Epithelial cell of prostate (primary cell): ENCODE measurements at places on chromosomes 3 and 15.

- no peak for DNase-seq
Measured at GRCh38 chr3:42663581-42664437, 10.3 kb downstream of the ZBTB47 start.

GRCh38 chr3:19274576-19274975 lies 126.3 kb downstream of the KCNH8 start:
- DNase-seq = no peak

GRCh38 chr3:120341658-120342346 lies 7.4 kb downstream of the LRRC58 start:
- DNase-seq = no peak

GRCh38 chr3:33425453-33425852 lies 14.8 kb downstream of the UBP1 start:
- DNase-seq = no peak

- DNase-seq = no peak
Measured at GRCh38 chr3:128648940-128649663, 1.5 kb downstream of the RPN1 start.

- no peak for DNase-seq
Measured at GRCh38 chr3:126542340-126543241, 16.1 kb downstream of the C3orf22 start.

GRCh38 chr15:68989541-68990230 lies 24.8 kb upstream of the NOX5 start:
- no peak for DNase-seq

DNA sequence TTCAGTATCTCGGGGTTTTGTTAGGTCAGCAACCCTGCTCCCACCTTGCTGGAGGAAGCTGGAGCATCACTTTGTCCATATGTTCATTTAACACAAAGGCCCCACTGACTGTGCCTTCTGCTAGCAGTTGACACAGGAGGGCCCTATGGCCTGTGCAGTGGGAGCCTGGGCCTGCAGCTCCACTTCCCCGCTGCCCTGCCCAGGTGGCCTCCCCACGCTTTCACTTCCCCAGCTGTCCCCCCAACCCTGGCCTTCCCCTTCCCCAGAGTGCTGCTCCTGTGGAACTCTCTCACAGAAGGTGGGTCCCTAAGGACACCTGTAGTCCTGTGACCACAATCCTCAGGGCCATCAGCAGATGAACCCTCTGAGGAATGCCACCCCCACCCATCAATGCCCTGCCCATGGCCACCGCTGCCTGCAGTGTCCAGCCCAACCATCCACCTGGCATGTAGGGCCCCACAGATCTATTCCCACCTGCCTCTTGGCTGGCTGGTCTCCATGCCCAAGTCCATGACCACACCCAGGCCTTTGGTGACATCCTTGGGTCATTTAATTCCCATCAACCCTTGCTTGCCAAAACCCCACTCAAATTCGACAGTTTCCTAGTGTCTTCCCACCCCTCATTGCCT lies 13.5 kb downstream of the TBC1D21 start:
- no peak for DNase-seq

GRCh38 chr15:40921949-40922607 lies 7.1 kb upstream of the DLL4 start:
- DNase-seq = no peak

DNA sequence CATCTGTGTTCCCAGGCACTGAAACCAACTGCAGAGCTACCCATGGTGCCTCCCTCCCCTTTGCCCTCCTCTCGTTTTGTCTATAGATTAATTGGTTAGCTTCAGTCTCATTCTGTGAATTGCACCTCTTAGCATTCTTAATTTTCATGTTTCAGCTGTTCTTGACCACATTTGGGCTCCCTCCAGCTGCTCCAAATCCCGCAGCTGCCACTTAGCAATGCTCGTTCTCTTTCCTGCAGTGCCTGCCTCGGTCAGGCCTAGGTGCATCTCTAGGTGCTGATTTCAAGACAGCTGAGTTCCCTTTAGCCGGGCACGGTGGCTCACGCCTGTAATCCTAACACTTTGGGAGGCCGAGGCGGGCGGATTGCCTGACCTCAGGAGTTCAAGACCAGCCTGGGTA lies 47.0 kb upstream of the SMAD3 start:
- DNase-seq = no peak

DNA sequence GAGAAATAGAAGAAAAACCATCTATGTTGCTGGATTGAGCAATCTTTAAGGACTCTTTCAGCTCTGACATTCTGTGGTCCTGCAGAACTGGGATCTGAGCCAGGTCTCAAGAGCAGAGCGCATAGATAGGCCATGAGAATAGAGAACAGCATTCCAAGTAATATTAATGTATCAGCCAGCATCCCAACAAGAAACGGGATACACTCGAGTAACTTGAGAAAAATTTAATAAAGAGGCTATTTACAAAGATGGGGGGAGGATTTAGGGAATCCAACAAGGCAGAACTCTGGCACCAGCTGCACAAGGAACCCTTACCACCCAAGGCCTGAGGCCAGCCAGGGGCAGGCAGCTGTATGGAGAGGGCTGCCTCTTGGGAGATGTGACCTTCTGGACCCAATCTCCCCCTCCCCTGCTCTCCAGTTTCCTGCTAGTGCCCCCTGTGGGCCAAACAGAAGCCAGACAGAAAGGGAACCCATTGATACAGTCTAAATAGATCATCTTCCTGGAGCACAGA lies 8.2 kb downstream of the TMOD2 start:
- no peak for DNase-seq

DNA sequence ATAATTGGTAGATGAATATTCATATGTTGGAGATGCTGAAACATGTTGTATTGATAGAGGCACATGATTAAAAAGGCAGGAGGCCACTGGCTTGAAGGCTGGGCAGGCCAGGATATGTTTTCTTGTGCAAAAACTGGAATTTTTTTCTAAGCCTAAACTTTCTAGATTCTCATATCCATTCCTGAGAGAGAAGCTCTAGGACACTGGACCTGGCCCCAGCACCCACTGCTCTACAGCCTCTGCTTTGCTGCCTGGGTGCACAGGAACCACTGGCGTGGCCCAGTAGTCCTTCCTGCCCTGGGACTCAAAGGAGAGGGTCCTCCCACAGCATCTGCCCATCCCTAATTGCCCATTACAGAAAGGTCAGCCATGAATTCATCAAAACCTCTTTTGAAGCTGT lies 58.1 kb upstream of the APEH start:
- no peak for DNase-seq

- DNase-seq = no peak
Measured at GRCh38 chr3:144957398-144958101, 985.9 kb downstream of the DIPK2A start.

DNA sequence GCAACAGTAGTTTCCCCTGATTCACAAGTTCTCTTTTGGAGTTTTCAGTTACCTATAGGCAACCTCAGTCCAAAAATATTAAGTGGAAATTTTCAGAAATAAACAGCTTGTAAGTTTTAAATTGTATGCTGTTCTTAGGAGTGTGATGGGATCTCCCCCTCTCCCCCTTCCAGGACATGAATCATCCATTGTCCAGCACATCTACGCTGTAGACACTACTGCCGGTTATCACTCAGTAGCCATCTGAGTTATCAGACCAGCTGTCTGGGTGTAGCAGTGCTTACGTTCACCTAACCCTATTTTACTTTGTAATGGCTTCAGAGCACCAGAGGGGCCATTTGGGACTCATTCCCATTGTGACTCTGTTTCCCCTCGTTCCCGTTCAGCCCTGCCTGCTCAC lies 96.7 kb upstream of the PLXNA1 start:
- DNase-seq = no peak

- DNase-seq = no peak
Measured at GRCh38 chr15:67564968-67565345, 22.5 kb downstream of the MAP2K5 start.

DNA sequence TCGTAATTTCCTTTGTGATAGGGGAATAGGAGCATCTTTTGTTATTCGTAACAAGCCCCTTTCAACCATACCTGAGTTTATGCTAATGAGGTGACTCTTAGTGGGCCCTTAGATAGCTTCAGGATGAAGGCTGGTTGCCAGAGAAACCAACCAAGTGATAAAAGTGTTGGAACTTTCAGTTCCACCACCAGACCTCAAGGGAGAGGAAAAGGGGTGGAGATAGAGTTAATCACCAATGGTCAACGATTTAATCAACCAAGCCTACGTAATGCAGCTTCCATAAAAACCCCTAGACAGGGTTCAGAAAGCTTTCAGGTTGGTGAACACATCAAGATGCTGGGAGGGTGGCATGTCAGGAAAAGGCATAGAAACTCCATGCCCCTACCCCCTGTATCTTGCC lies 33.0 kb downstream of the HERC1 start:
- DNase-seq = no peak

DNA sequence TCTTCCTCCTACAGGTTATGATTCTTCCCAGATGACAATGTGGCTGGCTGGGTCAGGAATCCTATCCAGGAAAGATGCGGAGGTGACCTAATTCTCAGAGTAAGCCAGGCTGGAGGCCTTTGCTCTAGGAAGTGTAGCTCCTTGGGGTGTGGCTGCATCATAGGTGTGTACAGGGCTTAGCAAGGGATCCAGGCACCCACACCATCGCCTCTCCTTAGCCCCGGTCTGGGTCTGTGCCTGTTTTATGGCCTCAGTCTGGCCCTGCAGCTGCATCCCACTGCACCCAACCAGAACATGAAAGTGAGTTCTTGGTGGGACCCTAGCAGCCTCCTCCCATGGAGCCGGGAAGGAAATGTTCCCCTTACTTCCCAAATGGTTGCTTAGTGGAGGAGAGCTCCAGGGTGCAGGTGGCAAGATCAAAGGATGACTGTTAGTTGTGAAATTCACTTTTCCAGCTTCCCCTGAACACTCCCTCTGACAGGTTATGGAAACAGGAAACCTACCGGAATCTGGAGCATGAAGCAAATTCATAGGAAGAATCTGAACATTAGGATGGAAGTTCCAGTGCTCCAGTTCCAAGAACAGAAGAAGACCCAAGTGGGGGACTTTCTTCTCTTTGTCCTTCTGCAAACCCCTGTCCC lies 2.7 kb upstream of the AMOTL2 start:
- DNase-seq = no peak

DNA sequence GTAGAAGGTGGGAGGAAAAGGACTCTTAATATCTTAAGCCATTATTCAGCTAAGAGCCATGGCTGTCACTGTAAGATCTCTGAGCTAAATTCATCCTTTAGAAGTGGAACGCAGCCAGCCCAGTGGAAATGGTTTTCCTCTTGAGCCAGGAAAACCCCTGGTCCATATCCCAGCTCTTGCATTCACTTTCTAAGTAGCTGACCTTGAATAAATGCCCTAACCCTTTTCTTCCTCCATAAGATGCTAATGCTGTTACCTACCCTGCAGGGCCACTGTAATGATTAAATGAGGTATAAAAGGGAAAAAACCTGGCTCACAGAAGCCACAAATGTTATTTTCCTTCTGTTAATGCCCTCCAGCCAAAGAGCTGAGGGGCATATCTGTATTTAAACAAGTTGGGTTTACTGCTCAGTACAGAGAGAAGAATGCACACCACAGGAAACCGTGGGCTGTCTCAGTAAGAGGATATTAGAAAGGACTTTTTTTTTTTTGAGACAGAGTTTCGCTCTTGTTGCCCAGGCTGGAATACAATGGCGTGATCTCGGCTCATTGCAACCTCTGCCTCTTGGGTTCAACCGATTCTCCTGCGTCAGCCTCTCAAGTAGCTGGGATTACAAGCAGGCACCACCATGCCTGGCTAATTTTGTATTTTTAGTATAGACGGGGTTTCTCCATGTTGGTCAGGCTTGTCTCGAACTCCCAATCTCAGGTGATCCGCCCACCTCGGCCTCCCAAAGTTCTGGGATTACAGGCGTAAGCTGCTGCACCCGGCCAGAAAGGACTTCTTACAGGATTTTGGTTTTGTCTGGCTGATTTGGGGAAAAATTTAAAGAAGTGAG lies 6.8 kb downstream of the UBL7 start:
- no peak for DNase-seq

DNA sequence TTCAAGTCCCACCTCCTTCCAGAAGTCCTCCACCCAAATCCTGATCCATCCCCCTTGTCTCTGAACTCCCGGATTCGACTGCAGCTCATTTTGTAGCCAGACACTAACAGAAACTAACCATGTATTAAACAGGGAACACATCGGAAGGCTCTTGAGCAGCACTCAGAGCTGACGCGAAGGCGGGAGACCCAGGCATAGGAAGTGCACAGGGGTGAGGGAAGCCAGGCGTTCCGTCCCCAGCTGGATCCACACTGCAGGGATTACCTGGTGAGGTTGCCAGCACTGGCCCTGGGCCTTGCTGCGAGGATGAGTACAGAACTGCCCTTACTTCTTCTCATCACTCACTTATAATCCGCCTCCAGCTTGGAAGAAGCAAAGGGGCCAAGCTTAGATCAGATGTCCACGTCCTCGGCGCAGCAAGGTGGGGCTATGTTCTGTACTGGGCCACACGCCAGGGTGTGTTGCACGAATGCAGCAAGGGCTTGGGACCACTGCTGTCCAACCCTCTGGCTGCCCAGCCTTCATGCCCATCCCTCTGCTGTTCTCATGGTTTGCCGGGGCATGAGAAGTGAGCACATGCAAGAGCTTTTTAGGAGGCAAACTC lies 124.2 kb upstream of the SMAD3 start:
- no peak for DNase-seq

DNA sequence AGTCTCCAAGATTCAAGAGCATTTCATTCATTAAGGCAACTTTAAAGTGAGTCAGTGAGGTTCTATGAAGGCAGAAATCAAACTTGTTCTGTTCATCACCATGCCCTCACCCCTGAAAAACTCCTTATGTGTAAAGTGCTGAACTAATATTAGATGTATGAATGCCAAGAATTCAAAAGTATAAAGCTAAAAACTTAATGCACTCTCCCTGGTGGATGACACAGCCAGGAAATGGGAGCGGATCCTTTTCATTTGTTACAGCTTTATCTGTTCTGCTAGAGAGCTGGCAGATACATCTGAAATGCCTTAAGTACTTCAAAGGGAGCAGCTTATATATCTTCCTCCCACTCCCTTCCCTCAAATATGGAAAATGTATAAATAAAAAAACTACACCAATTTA lies 8.2 kb downstream of the TXNRD3 start:
- no peak for DNase-seq

GRCh38 chr15:72774696-72775383 lies 8.7 kb downstream of the ADPGK start:
- DNase-seq = no peak

DNA sequence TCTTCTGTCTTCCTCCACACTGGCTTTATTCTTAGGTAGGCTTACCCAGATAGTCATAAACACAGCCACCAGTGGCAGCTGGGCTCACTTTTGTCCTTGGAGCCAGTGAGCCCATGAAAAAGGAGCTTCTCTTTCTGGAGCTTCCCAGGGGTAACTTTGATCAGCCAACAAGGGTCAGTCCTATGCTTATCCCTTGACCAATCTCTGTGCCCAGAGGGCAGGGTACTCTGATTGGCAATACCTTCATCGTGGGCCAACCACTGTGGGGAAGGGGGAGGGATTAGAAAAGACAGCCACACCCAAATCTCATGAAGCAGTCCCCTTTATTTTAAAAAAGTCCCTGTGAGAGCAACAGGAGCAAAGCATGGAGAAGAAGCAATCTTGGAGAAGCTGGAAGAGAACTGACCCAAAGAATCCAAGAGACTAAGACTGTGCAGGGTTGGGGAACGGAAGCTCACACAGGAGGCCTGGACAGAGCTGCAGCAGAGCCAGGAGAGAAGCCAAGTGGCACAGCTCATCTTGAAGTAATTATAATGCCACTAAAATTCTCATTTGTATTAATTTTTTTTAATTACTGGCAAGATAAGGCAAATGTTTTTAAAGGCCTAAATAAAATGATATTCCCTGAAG lies 70.4 kb downstream of the SSUH2 start:
- no peak for DNase-seq
